ENCODE measurements at places on chromosomes 4 and X.

- DNase-seq, result peak; percentile 60
Measured at GRCh38 chrX:150482537-150483206, 85.7 kb upstream of the MTM1 start.

DNA sequence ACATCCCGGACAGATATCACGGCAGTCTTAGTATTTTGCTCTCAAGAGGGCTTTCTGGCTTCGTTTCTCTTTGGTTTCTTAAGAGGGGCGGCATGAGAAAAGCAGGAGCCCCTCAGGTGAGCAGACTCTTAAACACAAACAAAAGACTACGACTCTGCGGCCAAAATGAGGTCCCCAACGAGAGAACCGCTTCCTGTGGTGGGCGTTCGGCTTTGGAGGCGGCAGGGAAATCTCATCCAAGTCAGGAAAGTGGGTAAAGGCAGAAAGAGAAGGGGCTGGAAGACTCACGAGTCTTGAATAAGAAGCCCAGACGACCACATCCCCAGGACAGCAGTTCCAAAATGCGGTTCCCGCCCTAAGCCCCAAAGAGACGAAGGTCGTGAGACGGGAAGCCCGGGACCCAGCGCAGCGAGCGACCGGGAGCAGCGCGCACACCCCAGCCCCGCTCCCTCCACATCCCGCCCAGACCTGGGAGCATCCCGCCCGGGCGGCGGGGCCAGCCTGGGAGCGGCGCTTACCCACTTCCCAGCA lies 409 bp downstream of the UGDH start:
- no peak for DNase-seq

DNA sequence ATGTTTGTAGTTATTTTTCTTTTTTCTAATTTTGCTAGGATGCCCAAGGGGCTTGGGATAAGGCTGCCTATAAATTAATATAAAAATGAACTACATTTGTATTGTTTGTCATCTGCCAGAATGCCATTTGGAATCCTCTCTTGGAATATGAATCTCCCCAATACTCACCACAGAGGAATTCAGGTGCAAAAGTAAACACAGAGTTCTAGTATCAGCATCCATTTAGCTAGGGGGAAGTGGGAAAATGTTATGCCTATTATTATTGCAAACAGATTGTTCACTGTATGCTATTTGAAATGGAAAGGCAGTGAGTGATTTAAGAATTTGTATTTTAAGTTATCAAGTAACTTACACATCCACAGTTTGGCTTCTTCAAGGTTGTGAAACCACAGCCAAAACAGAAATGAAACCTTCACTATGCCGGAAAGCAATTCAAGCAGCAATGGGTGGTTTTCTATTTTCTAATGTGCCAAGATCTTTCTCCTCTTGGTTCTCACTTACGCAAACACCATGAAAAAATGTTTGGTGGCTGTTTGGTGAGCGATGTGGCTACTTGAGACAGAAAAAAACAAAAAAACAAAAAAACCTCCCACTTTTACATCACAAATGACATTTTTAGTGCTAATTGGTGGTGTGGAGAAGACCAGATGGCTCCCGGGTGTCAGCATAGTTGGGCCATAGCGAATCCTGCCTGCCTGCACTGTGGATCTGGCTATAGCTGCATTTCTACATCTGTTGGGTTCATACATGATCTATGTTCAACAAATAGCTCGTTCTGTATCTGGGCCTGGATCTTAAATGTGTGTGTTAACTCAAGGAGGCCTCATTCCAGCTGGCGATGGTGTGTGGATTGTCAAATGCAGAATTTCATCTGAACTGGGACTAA lies 200.8 kb upstream of the GIMD1 start:
- DNase-seq, result no peak

GRCh38 chrX:13622401-13622964 lies 30.5 kb upstream of the TCEANC start:
- no peak for DNase-seq

DNA sequence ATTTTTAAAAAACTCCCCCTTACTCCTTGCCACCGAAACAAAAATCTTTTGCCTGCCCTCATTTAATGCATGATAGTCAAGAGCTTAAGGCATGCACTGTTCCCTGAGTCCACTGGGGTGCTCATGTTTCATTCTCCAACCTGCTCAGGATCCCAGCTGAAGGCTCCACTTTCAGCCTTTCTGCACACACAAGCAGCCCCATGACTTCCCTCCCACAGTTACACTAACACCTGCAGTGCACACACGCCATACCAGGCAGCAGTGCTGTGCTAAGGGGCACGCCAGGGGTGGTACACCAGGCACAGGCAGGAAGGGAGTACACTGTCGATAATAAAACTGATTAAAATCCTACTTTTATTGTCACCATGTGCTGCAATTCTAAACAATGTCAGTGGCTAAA lies 385.2 kb downstream of the BMPR1B start:
- no peak for DNase-seq

DNA sequence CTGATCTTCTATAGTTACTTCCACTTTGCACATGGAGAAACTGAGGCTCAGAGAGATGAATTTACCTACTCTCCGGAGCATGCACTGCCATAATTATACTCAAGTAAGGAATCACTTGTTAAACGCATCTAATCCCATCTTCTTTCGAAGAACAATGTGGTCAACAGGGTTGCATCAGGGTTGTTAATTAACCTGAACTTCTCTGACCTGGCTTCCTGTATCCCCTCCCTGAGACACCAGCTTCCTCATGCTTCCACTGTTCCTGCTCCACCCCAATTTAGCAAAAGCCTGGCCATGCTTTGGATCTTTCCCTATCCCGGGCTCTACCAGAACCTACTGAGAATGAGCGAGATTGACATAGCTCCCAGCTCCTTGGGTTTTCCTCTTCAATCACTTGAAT lies 136.7 kb downstream of the SMIM20 start:
- no peak for DNase-seq

DNA sequence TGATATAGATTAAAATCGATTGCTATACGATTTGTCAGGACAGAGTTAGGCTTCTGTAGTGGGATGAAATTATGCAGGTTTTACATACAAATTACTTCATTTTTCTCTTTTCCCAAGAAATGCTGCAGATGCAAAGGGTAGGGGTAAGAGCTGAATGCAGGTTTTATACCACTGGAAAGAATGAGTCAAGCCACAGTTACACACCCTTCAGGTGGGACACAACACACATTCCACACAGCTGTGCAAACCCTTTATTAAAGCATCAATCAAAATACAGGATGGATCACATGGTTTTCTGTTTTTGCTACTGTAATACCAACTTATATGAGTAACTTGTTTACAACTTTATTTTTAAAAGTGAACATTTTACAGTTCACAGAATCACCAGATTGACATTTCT lies 39.8 kb downstream of the MFAP3L start:
- DNase-seq, result no peak

GRCh38 chr4:163482190-163482589 lies 8.6 kb upstream of the TKTL2 start:
- no peak for DNase-seq

- no peak for DNase-seq
Measured at GRCh38 chr4:148926276-148927260, 484.4 kb upstream of the NR3C2 start.

- DNase-seq, result no peak
Measured at GRCh38 chrX:38664285-38664684, 102.9 kb downstream of the TSPAN7 start.

DNA sequence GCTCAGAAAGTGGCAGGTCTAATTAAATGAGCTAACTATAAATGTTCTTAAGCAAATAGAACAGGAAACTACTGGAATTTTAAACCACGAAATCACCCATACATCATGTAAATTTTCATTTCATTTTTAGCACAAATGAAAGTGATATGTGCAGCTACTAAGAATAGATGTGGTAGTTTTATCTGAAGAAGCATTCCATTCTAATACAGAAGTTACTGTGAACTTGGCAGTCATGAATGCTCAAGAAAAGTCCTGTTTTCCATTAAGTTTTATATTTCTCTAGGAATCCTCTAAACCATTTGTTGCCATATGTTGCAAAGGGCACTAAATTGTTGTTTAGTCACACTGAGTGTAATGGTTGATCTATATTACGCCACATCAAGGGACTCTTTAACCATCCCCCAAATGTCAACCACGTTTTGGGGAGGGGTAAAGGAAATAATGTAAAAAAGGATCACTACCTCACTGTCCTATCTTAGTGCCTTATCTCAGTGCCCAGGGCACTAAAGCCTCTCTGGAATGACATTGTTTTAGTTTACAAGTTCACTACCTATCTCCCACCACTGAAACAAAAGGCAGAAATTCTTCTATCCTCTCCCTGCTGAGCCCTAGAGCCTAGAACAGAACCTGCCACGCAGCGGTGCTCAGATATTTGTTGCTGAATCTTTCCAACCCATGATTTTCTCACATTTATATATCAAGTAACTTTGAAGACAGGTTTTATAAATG lies 118.0 kb downstream of the SHISA3 start:
- no peak for DNase-seq

DNA sequence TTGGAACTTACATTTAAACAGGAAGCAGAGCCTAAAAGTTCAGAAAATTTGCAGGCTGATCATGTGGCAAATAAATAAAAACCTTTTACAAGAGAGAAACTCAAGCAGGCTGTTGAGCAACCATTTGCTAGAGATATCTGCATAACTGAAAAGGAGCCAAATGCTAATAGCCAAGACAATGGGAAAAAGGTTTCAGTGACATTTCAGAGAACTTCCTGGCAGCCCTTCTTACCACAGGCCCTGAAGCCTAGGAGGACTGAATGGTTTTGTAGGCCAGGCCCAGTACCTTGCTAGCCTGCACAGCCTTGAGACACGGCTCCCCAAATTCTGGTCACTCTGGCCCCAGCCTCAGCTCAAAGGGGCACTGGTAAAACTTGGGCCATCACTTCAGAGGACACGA lies 945.1 kb downstream of the ADGRL3 start:
- no peak for DNase-seq

DNA sequence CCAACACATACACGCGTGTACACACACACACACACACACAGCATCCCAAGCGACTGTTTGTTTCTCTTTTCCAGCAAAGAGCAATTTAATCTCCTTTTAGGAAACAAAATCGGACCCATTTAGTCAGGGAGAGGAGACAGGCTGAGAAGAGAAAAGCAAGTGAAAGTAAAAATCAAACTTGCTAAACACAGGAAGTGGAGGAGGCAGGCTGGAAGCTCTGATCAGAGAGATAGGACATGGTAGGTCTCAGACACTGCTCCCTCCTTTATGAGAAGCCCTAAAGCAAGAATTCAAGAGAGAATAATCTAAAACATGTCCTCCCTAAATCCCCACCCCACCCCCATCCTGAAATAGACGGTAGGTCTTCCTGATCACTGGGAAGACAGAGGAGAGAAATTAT lies 62.3 kb downstream of the GPC3 start:
- peak; percentile 3 for DNase-seq

DNA sequence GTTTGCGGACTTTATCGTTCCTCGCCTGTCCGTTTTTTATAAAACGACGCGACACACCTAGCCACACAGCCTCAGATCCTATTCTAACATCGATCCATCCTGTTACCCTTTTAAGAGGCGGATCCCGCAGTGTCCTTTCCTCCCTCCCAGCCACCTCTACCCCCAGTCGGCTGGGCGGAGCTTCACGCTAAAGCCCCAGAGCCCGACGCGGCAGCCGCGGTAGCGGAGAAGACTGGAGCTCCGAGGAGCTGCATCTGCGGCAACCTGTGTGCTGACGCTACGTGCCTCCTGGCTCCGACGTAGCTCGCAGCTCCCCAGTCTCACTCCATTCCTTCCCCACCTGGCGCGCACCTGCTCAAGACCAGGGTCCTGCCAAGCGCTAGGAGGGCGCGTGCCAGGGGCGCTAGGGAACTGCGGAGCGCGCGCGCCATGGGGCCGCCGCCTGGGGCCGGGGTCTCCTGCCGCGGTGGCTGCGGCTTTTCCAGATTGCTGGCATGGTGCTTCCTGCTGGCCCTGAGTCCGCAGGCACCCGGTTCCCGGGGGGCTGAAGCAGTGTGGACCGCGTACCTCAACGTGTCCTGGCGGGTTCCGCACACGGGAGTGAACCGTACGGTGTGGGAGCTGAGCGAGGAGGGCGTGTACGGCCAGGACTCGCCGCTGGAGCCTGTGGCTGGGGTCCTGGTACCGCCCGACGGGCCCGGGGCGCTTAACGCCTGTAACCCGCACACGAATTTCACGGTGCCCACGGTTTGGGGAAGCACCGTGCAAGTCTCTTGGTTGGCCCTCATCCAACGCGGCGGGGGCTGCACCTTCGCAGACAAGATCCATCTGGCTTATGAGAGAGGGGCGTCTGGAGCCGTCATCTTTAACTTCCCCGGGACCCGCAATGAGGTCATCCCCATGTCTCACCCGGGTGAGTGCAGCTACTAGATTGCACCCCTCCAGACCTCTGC lies at the start of gene RNF128:
Gene RNF128 (plus strand): TSS at position 217 of the 953 bp plus-strand sequence. CDS start 213 bp downstream, at position 430.
- DNase-seq, result peak; percentile 0

DNA sequence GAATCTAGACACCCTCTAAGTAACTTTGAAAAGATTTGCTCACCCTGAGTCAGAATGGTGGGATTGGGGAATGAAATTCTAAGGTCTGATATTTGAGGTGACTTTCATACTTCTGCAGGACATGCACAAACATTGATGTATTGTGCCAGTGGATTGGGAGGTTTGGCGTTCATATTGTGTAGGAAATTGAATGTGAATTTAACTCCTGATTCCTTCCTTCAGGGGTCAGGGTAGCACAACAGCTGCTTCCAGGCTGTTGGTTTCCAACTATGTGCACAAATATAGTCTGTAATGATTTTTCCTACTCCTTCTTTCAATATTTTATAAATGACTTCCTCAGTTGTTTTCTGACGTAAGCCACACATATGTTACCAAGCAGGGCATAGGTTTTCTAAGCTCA lies 3.1 kb downstream of the IL1RAPL1 start:
- DNase-seq, result no peak

DNA sequence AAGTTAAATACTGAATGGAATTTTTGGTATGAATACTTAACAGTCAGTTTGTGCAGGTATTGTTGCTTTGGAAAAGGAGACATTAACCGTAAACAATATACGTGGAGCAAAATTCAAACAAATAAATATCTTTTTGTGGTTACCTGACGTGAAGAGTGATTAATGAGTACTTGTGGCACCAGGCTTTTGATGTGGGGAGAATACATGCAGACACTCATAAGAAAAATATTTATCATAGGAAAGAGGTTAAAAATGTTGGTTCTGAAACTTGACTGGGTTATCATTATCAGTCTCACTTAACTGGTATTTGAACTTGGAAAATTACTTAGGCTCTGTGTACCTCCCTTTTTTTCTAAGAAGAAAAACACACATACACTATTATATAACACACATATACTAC lies 136.4 kb upstream of the NDST4 start:
- DNase-seq, result no peak

DNA sequence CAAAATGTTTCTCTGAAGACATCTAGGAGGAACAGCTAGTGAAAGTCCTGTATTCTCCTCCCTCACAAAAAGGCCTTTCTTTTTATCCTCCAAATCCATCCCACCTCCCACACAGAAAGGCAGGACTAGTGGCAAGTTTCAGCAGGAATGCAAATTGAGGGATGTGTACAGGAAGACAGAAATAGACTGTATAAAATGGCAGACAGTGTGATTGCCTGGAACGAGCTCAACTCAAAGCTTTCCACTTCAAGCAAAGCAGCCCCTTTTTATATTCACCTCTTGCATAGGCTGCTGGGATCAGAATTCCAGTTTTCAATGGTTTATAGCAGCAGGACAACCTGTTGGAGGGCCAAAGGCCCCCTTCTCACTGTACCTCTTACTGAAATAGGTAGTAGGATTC lies 57.5 kb downstream of the DCX start:
- DNase-seq, result no peak

GRCh38 chr4:71663780-71664179 lies 120.1 kb downstream of the GC start:
- no peak for DNase-seq
